Muscle of leg (tissue), 16 donors: ENCODE measurements at places on chromosomes 5 and 9. TPM values are rescaled to one million over a fixed set of nuclear protein-coding genes. Genes with fewer than 3 reads are reported as not detected.

SPATA31E1 gene
- not detected for total RNA-seq

DNA sequence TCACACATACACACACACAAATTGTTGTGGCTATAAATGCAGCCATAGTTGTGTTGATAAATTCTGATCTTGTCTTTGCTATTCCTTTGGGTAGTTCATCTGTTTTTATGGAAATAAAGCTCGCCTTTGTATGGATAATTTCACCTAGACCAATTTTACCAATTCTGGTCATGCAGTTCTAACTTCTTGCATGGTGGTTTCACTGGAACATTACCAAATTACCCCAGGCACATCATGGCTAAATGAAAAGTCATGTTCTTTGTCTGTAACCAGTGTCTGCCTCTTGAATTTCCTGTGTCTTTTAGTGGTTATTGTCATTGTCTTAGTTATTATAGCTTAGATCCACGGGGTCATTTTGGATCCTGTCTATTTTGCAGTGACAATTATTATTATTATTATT is 50.3 kb upstream of the TMC1 start:
- H3K36me3 ChIP-seq, result no peaks in the 10 kb centered on the region
- no peaks in the 10 kb centered on the region for H3K27me3 ChIP-seq
- H3K4me3 ChIP-seq, result no peak overlapping the region
- H3K27ac ChIP-seq, result no peak overlapping the region
- H3K4me1 ChIP-seq, result no peaks in the 10 kb centered on the region

GRCh38 chr5:90379652-90380051 is 29.9 kb downstream of the CETN3 start:
- H3K4me1 ChIP-seq, result no peaks in the 10 kb centered on the region
- no peak overlapping the region for H3K4me3 ChIP-seq
- no peak overlapping the region for H3K27ac ChIP-seq
- no peaks in the 10 kb centered on the region for H3K36me3 ChIP-seq

- H3K4me1 ChIP-seq, result peaks cover 15% of the 10 kb centered on the region
- peaks cover 57% of the 10 kb centered on the region for H3K36me3 ChIP-seq
- DNase-seq, result no peak
Observed at GRCh38 chr9:93112864-93113389, 16.9 kb downstream of the CARD19 start.

DNA sequence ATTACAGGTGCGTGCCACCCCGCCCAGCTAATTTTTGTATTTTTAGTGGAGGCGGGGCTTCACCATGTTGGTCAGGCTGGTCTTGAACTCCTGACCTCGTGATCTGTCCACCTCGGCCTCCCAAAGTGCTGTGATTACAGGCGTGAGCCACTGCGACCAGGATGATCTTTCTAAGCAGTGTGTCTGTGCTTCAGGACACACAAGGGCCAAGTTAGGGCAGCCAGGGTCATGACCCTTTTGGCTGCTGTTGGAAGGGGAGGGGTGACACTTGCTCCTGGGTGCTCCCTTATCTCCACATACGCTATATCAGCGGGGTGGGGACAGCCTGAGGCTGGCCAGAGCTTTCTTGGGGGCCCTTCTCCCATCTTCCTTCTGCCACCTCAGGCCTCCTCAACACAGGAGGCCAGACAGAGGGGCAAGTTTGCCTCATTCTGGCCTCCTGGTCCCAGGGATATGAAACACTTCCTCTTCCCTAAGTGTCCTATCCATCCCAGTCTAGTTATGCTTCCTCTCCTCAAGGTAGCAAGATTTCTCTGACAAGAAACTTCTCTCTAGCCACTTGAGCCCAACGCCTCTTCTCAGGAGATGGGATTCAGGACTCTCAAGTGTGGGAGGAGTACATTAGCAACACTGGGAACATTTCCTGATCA is 1.9 kb upstream of the ZNF79 start:
- DNase-seq, result no peak
- peaks cover 3% of the 10 kb centered on the region for H3K36me3 ChIP-seq
- no peak overlapping the region for H3K27ac ChIP-seq
- no peak overlapping the region for H3K4me3 ChIP-seq
- peaks cover 33% of the 10 kb centered on the region for H3K4me1 ChIP-seq

- H3K27me3 ChIP-seq, result no peaks in the 10 kb centered on the region
- no peaks in the 10 kb centered on the region for H3K36me3 ChIP-seq
- no peak overlapping the region for H3K4me3 ChIP-seq
- no peak overlapping the region for H3K27ac ChIP-seq
Observed at GRCh38 chr9:119453980-119454379, 84.7 kb upstream of the BRINP1 start.

- no peaks in the 10 kb centered on the region for H3K36me3 ChIP-seq
- no peaks in the 10 kb centered on the region for H3K27me3 ChIP-seq
- peak; percentile 13 for DNase-seq
- H3K4me1 ChIP-seq, result peaks cover 19% of the 10 kb centered on the region
Observed at GRCh38 chr5:135986401-135986800, 31.6 kb upstream of the LECT2 start.

DNA sequence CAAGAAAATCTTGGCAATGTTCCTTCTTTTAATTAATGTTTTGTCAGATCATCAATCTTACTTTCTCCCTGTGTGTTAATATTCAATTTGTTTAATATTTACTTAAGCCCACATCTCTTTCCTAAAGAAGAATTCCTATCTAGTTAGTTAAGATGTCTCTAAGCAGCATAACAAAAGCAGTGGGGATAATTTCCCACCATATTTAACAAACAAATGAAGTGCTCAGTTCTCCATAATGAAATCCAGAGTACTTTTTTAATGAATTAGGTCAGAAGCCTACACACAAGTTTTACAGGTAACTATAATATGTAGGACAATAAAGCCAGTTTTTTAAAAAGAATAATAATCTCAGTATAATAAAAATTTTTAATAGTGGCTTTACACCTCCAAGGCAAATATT is 1918.8 kb downstream of the EFNA5 start:
- no peaks in the 10 kb centered on the region for H3K4me1 ChIP-seq
- DNase-seq, result no peak
- H3K4me3 ChIP-seq, result no peak overlapping the region
- H3K36me3 ChIP-seq, result no peaks in the 10 kb centered on the region
